ENCODE measurements at places on chromosomes 16 and 17. TPM values are rescaled to one million over a fixed set of nuclear protein-coding genes. Genes with fewer than 3 reads are reported as not detected.

TUBB3 gene
- 2.0 TPM for total RNA-seq

CCL1 gene
- not detected for total RNA-seq

KRT32 gene
- total RNA-seq: 0.67 TPM

KRT40 gene
- total RNA-seq: not detected

GRCh38 chr16:13503960-13504635 lies 415.9 kb upstream of the ERCC4 start:
- DNase-seq: no peak

DNA sequence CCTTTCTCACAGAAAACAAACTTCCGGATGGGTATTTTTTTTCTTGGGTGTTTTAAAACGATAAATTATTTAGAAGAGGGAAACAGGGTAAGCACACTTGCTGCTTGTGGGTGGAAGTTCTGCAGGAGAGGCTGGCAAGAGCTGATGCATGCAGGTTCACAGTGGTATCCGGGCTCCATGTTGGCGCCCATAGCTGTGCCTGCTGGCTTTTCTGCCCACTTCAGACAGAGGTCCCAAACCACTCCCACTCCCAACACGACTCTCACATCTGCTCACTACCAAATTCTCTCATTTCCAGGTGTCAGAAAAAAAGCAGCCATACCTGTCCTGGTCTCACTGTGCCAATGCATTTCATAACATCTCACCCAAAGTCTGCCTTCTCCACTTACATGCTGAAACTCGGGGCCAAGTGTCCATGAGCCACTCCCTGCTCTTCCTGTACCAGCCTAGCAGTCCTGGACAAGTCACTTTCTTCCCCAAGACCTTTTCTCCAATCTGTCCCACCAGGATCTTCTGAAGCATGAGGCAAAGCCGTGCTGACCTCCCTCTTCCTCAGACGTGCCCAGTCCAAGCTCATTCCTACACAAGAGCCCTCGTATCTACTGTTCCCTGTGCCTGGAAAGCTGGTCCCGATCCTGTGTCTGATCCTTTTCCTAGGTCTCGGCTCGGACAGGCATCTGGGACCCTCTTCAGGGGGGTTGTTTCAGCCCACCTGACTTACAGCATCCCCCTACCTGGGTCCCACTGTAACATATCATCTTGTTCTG lies 1.5 kb downstream of the CD300LF start:
- no peak for DNase-seq

- DNase-seq: no peak
Observed at GRCh38 chr17:71052971-71053370, 883.6 kb downstream of the KCNJ2 start.

GRCh38 chr16:29756654-29757053 lies 10.9 kb upstream of the C16orf54 start:
- no peak for DNase-seq

DNA sequence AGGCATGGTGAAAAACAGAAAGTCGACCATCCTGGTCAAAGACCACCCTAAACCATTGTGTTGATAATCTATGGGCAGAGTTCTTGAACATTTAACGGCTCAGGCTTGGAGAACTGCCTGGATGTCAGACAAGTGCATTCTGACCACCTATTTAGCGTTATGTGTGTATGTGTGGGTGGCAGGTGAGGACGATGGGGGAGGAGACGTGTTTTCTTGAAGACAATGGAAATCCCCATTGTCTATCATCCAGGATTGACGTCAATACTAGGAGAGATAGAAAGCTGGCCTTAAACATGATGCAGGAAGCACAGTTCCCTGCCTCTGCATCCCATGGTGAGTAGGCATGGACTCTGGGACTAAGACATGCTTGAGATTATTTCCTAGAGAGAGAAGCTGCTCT lies 157.4 kb upstream of the MAF start:
- DNase-seq: no peak

DNA sequence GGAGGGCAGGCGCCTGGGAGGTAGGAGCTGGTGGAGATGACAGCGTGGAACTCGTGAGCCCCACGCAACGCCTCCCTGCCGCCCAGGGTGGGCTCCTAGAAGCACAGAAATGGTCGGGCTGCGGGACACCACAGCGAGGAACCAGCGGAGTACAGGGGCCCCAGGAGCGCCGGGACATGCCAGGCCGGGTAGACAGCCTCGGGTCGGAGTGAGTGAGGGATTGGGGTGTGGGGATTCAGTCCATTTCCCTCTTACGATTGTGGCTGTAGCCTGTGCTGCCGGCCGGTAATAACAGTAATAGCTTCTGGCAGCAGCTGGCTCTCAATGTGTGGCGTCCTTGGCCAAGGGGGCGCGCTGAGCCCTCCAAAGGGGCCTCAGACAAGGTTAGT lies 12.2 kb upstream of the CES3 start:
- no peak for DNase-seq

DNA sequence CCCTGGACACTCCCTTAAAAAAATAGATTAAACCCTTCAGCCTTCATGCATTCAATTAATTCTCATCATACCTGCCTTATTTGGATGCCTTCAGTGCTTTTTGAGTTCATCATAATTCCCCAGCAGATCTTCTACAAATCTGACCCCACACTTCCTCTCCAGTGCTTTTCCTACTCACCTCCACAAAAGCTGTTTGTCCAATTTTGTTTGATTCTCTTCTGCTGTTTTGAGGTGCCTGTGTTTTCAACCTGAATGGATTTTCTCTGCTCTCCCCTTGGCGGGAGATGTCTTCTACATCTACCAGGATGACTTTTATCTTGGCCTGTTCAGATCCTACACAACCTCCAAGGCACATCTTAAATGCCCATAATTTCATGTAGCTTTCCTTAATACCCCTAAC lies 112.7 kb downstream of the TOX3 start:
- no peak for DNase-seq

- DNase-seq: peak; percentile 55
Observed at GRCh38 chr16:85421338-85422195, 191.6 kb upstream of the GSE1 start.
